Karpas-422 (cell line): ENCODE measurements at places on chromosomes 5 and 9.

- DNase-seq, result no peak
Measured at GRCh38 chr5:115806986-115807653, 9.3 kb downstream of the CDO1 start.

DNA sequence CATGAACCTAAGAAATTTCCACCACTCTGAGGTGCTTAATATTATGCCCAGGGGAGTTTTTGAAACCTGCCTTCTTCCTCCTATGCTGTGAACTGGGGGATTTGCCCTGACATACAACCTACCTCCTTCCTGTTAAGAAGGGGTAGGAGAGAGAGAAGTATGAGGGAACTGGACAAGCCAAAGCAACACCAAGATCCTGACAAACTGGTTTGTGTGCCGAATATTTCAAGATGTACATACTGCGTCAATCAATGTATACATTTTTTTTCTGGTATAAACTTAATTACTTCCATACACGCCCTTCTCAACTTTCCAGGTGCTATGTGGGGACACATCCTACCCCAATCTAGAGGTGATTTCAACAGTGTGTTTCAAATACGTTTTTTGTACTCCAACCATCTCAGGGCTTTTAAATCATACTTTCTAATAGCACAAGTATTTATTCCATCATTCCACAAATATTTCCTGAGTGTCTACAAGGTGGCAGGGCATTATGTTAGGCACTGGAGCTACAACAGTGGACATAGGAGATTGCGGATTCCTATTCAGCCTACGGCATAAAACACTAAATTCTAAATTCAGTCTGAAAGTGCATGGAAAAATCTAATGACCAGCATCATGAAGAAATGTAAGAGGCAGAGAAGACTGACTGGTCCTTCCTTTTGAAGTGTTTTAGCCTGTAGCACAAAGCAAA is 70.1 kb upstream of the IFNK start:
- DNase-seq, result no peak

DNA sequence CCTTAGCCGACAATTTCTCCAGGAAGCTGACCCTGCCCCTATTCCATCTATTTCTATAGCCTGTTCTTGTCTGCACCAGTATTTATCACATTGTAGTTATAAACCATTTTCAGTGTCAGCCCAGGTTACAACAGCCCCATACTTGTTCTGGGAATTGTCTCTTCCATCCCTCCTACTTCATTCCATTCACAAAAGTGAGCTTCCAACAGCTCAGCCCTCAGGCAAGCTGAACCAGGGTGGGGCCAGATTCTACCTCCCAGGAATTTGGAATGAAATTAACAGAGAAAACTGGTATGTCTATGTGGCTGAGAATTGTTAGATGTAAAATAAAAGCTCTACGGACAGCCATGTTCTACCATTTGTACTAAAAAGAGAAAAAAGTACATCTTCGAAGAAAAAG is 36.1 kb downstream of the STRBP start:
- DNase-seq, result no peak

DNA sequence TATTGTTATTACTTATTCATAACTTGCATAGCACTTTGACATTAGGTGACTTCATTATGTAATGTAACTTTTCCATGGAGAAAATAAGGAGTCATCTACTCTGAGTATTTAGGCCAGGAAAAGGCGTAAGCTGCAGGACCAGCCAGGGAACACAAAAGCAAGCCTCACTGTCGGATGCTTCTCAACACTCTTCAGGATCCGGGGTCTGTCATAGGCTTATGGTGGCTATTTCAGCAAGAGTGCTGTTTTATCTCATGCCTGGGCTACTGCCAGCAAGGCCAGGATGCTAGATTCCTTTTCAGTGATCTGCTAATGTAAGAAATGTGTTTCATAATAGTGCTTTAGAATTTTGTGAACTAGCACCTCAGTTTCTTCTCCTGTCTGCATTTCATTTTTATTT is 162.4 kb downstream of the CHSY3 start:
- no peak for DNase-seq

- DNase-seq, result no peak
Measured at GRCh38 chr5:35029333-35029732, 18.4 kb downstream of the AGXT2 start.

DNA sequence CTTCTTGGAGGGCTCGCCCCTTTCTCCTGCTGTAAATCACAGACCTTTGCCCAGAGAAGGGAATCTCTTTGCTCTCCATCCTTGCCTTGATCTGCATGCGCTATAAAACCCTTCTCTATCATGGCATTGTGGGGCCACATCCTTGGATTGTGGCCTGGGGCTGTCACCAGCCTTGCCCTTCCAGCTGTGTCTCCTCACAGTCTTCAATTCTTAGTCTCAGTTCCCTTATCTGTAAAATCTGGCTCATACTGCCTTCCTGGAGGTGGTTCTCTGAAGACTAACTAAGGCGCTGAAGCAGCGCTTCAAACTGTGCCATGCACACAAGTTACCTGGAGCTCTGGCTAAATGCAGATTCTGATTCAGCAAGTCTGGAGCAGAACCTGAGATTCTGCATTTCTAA is 53.4 kb upstream of the RARS1 start:
- peak; percentile 23 for DNase-seq

GRCh38 chr9:91217388-91217787 is 144.3 kb downstream of the AUH start:
- DNase-seq, result no peak

DNA sequence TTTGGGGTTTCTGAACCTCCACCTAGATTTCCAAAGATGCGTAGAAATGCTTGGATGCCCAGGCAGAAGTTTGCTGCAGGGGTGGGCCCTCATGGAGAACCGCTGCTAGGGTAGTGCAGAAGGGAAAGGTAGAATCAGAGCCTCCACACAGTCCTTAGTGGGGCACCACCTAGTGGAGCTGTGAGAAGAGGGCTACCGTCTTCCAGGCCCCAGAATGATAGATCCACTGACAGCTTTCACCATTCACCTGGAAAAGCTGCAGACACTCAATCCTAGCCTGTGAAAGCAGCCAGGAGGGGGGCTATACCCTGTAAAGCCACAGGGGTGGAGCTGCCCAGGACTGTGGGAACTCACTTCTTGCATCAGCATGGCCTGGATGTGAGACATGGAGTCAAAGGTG is 13.3 kb upstream of the HSDL2 start:
- peak; percentile 67 for DNase-seq

GRCh38 chr5:86623785-86624483 is 6.2 kb downstream of the COX7C start:
- no peak for DNase-seq

GRCh38 chr5:168329302-168329701 is 37.9 kb downstream of the WWC1 start:
- no peak for DNase-seq

- DNase-seq, result no peak
Measured at GRCh38 chr9:98522487-98522886, 186.2 kb downstream of the GABBR2 start.

GRCh38 chr5:88556406-88556805 is 287.8 kb upstream of the TMEM161B start:
- no peak for DNase-seq

DNA sequence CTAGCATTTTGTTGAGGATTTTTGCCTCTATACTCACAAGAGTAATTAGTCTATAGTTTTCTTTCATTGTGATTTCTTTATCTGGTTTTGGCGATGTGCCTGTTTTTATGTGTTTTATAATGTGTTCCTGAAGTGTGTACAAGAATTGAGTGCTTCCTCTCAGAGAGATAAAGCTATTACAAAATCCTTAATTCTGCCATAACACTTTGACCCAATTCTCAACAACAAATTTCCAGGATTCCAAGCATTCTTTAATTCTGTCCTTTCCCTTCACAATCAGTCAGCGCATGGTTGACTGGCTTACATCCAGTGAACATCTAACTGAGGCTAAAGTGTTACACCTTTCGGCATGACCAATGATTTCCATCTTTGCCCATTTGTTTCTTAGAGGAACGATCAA is 282.9 kb upstream of the MVB12B start:
- no peak for DNase-seq

GRCh38 chr5:142046191-142046590 is 33.4 kb upstream of the GNPDA1 start:
- DNase-seq, result peak; percentile 17

GRCh38 chr5:405421-405820 is 37.6 kb upstream of the EXOC3 start:
- DNase-seq, result no peak

DNA sequence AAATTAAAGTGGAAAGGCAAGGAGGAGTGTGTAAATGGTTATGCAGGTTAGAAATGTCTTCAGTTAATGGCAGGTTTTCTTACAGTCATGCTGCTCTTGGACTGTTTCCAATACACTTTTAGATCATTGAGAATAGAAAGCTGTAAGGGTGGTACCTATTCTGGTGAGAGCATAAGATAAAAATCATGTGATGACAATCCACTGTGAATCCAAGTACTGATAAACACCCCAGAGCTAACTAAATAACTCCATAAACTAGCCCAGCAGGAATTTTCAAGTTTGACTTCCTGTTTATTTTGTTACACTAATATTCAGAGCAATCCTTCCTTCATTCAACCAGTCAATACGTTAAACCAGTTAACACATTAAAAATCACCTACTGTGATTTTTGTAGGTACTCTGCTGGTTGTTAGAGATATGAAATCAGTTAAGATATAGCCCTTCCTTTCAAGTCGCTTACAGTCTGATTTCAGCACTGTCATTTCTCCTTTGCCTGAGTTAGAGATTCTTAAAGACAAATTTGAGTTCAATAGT is 22.6 kb downstream of the VCAN start:
- no peak for DNase-seq

DNA sequence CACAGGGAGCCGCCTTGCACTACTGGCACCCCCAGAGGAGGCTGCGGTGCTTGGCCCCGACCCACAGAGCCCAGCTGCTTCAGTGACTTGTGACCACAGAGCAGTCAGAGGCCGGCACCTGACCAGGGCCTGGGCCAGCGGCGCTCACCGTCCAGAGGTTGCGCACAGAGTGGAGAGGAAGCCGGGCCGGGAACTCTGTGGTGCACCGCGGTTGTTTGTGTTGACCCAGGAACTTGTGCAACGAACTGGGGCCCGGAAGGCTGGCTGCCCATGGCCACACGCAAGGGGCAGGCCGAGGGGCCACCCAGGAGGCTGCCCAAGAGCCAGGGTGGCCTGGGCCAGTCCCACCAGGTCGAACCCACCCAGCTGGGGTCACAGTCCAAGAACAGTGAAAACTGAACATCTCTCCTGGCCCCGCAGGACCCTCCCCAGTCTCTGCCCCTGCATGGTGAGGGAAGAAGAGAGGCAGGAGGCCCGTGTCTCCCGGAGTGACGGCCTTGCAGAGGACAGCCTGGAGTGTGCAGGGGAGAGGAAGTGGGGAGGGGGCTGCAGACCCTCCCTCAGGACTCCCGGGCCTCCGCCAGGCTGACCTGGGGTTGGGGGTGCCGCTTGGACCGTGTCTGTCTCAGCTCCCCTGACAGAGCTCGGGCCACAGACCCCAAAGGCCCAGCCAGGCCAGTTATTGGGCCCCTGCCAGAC is 42.8 kb upstream of the EGFL7 start:
- no peak for DNase-seq

DNA sequence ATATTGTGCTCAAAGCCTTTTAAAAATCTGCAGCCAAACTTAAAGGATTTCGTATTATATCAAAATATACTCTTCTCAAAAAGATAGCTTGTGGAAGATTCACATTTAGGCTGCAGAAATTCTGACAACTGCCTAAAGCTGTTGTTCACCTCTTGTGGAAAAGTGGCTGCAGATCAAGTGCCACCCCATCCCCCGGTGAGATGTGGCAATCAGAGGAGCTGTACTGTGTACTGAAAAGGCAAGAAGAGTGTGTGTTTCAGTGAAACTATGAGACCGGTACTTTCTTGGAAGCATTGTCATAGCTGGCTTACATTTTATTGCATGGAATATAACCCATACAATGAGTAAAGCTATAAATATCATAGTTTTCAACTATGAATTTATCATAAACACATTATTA is 64.3 kb downstream of the CDH18 start:
- DNase-seq, result no peak

DNA sequence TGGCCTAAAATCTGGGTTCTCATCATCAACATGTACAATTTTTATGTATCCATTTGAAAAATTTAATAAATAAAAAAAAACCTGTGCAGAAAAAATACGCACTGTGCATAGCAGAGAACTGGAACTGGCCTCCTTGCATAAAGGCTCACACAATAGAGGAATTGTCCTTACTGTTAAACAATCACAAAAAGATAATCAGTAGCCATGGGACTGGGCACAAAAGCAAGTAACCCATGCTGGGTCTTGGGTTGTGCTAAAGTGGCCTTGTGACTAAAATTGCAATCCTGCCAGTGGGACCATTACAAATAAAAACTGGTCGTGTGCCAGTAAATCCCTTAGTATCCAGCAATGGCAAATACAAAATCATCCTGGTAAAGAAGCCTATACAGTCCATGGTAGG is 1646.6 kb downstream of the MAT2B start:
- no peak for DNase-seq

GRCh38 chr9:21801683-21802417 is 586 bp upstream of the MTAP start:
- no peak for DNase-seq

- no peak for DNase-seq
Measured at GRCh38 chr5:175202463-175203068, 241.4 kb downstream of the DRD1 start.

DNA sequence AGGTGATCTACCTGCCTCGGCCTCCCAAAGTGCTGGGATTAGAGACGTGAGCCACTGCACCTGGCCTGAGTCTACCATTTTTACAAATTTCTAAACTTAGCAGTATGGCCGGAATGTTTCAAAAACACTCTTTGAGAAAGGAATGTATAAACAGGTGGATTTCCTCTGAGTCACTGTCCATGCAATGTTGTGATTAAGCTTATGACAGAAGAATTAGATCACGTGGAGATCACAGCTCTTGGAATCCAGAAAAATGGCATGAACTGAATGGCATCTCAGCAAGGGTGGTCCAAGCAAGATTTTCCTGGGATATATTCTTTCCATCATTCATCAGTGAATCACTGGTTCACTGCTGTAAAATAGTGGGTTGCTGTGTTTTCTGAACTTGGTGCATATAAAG is 865.0 kb downstream of the PTPRD start:
- DNase-seq, result no peak

- DNase-seq, result no peak
Measured at GRCh38 chr5:170923910-170924620, 62.2 kb downstream of the RANBP17 start.

DNA sequence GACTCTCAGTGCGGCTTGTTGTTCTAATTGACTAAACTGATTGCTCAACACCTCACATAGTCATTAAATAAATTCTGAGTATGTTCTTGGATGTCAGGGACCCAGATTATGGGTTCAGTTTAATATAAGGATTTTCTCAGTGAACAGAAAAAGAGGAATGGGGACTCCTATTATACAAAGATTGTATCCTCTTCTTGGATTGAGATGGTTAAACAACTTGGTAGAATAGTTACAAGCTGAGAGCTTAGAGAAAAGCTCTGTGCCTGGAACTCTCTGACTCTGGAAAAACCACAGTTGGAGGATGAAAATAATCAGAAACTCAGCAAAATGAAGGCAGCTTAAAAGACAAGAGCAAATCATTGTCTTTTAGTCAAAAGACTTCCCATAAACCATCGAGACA is 30.5 kb downstream of the ANKRA2 start:
- no peak for DNase-seq

GRCh38 chr5:134110382-134110781 is 4.1 kb upstream of the TCF7 start:
- no peak for DNase-seq

GRCh38 chr9:82184524-82184923 is 196.0 kb downstream of the SPATA31D1 start:
- no peak for DNase-seq
